MCF 10A (cell line): ENCODE measurements at places on chromosomes 4 and X.

DNA sequence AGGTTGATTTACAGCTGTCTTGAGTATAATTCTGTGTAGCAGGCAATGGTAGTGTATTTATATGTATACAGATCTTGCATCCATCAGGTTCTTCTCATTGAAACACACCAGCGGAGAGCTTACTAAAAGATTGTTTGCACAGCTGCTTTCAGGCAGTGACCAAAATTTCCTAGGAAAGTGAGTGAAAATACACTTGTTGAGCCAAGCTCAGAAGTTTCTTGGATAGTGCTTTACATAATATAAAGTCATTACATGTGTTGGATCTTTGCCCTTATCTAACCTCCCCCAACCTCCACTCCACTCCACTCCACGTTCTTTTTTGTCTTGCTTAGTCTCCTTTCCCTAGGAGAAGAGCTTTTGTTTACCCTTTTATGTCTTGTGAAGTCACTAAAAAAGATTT lies 34.1 kb downstream of the CNKSR2 start:
- DNase-seq, result no peak

- DNase-seq, result no peak
These were observed 72.7 kb upstream of the H2AZ1 start for GRCh38 chr4:100022792-100023222.

DNA sequence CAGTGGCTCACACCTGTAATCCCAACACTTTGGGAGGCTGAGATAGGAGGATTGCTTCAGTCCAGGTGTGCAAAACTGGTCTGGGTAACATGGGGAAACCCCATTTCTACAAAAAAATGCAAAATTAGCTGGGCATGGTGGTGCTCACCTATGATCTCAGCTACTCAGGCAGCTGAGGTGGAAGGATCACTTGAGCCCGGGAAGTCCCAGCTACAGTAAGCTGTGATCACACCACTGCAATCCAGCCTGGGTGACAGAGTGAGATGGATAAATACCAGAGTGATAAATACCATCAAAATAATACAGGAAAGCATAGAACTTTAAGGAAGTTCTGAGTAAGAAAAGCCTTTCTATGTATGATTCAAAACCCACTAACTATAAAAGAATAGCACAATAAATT lies 52.8 kb downstream of the LRBA start:
- DNase-seq, result peak; percentile 9

DNA sequence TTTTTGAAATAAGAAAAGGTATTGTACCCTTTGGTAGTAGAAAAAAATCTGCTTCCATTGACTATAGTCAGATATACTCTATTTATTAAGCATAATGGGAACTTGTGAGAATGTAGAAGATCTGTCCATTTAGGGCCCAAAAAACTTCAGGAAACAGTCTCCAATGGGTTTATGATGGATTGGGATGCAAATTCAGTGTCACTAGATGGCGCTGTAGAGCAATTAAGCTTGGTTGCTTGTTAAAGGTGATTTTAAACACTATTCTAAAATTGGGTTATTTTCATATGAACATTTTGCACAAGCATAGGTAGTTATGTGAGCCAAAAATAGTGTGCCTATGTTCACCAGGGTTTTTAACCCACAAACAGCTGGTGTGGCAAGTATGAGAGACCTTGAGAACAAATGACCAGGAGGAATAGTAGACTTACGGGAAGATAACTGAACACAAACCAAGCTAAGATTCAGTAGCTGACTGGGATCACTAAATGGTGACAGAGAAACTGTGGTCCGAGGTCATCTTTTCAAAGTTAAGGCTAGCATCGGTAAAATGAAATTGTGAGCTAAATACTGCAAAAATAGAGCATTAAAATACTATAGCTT lies 80.3 kb upstream of the LSM6 start:
- DNase-seq, result peak; percentile 79

- no peak for DNase-seq
These were observed 147.8 kb downstream of the PAPSS1 start for GRCh38 chr4:107572281-107572680.

- no peak for DNase-seq
These were observed 29.5 kb downstream of the CXXC4 start for GRCh38 chr4:104465201-104465600.

- DNase-seq, result no peak
These were observed 30.7 kb downstream of the SRPX2 start for GRCh38 chrX:100674705-100675104.

DNA sequence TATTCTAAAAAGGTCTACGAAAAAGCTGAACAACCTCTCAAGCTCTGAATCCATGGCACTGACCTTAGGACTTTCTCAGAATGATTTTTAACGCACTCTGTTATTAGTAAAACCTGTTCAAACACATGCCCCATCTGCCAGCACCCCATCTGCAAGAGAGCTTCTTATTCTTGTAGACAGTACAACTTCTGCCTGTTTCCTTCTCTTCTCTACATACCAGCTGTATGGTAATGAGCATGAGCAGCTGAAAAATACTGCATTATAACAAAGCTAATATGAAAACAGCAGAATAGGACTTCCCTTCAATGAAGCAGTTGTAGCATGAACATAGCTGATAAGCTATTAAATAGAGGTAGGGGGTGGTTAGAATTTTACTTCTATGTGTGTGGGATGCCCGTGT lies 167.9 kb downstream of the FBXW7 start:
- no peak for DNase-seq
